ENCODE measurements at places on chromosomes 6 and 20.

GRCh38 chr6:146289816-146290588 is 253.6 kb upstream of the RAB32 start:
- no peak for DNase-seq
- no peak overlapping the region for H3K27ac ChIP-seq
- H3K36me3 ChIP-seq: no peaks in the 10 kb centered on the region
- no peaks in the 10 kb centered on the region for H3K4me1 ChIP-seq

DNA sequence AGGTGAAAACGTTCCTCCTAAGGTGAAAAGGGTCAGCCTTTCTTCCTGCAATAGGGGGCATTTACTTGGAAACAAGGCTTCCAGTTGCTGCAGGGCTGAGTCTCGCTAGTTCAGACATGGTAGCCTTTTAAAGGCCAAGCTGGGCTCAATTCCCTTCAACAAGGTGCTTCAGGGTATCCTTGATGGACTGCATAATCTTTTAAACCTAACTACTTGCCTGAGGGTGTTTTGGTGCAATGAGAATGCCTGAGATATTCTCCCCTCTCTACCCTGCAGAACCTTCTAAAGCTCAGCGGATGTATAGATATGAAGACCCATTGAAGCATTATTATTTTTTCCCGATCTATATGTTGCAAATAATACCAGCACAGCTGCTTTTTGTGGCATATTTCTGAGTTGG is 416.1 kb downstream of the QKI start:
- H3K27ac ChIP-seq: no peak overlapping the region
- no peak overlapping the region for H3K4me3 ChIP-seq
- no peak for DNase-seq
- no peaks in the 10 kb centered on the region for H3K4me1 ChIP-seq
- H3K36me3 ChIP-seq: no peaks in the 10 kb centered on the region
- no peaks in the 10 kb centered on the region for H3K27me3 ChIP-seq

- no peak for DNase-seq
- H3K36me3 ChIP-seq: peaks cover 81% of the 10 kb centered on the region
- no peaks in the 10 kb centered on the region for H3K27me3 ChIP-seq
- no peak overlapping the region for H3K27ac ChIP-seq
- peaks cover 2% of the 10 kb centered on the region for H3K4me1 ChIP-seq
- H3K4me3 ChIP-seq: no peak overlapping the region
Measured at GRCh38 chr6:110999634-111000270, 17.9 kb downstream of the RPF2 start.

DNA sequence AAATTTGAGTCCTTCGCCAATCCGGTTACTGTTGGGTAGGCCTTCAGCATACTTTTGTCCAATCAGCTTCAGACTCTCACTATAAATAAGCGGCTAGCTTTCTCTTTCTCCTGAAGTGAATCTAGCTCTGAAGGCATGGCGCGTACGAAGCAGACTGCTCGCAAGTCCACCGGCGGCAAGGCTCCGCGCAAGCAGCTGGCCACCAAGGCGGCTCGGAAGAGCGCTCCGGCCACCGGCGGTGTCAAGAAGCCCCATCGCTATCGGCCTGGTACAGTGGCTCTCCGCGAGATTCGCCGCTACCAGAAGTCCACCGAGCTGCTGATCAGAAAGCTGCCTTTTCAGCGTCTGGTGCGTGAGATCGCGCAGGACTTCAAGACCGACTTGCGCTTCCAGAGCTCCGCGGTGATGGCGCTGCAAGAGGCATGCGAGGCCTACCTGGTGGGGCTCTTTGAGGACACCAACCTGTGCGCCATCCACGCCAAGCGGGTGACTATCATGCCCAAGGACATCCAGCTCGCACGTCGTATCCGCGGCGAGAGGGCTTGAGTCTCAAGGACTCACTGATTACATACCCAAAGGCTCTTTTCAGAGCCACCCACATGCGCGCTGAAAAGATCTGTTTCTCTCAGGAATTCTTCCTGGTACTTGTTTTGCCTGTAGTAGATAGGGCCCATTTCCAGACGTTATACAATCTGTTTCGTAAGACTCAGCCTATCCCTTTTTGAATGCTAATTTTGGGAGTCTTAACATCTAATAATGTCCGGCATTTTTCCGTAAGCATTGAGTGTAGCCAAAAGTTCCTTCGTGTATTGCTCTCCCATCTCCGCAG is 102.0 kb downstream of the OR2B2 start:
- peak overlapping the region; percentile 92 for H3K27ac ChIP-seq
- H3K4me3 ChIP-seq: peak overlapping the region; percentile 84
- no peaks in the 10 kb centered on the region for H3K36me3 ChIP-seq
- peaks cover 72% of the 10 kb centered on the region for H3K4me1 ChIP-seq
- peak; percentile 83 for DNase-seq
- no peaks in the 10 kb centered on the region for H3K27me3 ChIP-seq

GRCh38 chr6:36593569-36594028 is 563 bp upstream of the SRSF3 start:
- no peaks in the 10 kb centered on the region for H3K27me3 ChIP-seq
- DNase-seq: no peak
- peaks cover 46% of the 10 kb centered on the region for H3K36me3 ChIP-seq
- H3K27ac ChIP-seq: peak overlapping the region; percentile 99
- peak overlapping the region; percentile 96 for H3K4me3 ChIP-seq
- peaks cover 20% of the 10 kb centered on the region for H3K4me1 ChIP-seq

DNA sequence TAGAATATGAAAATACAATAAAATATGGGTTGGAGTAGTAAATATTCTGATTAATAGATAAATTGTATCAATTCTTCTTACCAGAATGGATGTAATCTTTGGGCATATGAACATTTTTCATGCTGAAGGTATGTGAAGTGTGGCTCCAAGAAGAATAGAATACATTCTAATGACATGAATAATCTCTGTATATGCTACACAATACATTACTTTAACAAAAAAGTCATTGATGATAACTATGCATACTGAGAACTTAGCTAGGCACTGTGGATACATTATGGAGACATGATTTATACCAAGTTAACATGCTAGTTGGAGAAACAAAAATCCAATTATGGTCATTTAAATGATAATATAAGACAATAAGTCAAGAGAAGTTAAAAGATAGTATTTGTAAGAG is 62.7 kb upstream of the HDAC2 start:
- H3K4me1 ChIP-seq: no peaks in the 10 kb centered on the region
- H3K36me3 ChIP-seq: no peaks in the 10 kb centered on the region
- H3K27ac ChIP-seq: no peak overlapping the region

- peaks cover 32% of the 10 kb centered on the region for H3K27me3 ChIP-seq
- peak overlapping the region; percentile 46 for H3K27ac ChIP-seq
- H3K4me3 ChIP-seq: peak overlapping the region; percentile 80
- H3K4me1 ChIP-seq: peaks cover 16% of the 10 kb centered on the region
Measured at GRCh38 chr6:30259140-30260035, 46.2 kb upstream of the TRIM26 start.

Data from activated T-helper 2 cell treated with anti-CD3 and anti-CD28 coated beads, Interferon-gamma antibody, Interleukin-2, Interleukin-4, amounts not matched to agents 10 μg/mL and 5 μg/mL and 100 μg/mL, durations not matched to agents 14 hours and 24 hours and 36 hours (primary cell).